ENCODE measurements at places on chromosomes 2 and 18.
A peak's percentile ranks its signal among the peaks of the same experiment; 100 is the strongest.

- no peak for DNase-seq
Observed at GRCh38 chr2:119006441-119006840, 64.4 kb downstream of the MARCO start.

DNA sequence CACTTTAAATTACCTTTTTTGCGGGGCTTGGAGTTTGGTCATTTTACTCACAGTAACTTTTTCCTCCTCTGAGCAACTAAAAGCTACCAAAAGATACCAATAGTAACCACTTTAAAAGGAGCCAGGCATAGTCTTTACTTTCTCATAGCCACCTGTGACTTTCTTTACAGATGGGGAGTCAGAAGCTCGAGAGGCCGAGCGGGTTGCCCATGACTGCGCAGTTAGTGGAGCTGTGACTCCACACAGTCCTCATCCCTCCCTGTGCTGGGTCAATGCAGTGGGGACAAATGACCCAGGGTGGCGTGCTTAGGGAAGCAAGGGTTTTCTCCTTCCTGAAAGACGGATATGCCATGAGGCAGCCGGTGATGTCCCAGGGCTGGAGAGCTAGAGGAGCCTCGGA, 11.9 kb downstream of the LCT start:
- no peak for DNase-seq

GRCh38 chr18:12694032-12694431, 8.5 kb downstream of the CEP76 start:
- no peak for DNase-seq

GRCh38 chr2:132915812-132916549, 246.0 kb upstream of the LYPD1 start:
- DNase-seq: no peak

DNA sequence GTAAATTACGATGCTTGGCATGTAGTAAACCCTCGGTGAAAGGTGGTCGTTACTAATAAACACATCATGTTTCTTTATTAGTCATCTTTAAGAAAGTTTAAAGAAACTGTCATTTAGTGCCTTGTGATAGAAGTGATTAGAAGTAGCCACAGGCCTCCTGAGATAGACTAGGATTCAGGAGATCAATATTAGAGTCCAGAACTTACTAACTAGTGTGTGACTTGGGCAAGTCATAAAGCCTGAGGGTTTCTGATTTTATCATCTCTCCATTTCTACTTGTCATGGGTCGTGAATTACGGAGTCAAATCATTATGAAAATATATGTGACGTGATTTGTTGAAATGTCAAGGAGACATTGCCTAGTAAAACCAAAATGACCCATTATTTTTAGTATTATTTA, 6.7 kb downstream of the RPE start:
- DNase-seq: no peak

DNA sequence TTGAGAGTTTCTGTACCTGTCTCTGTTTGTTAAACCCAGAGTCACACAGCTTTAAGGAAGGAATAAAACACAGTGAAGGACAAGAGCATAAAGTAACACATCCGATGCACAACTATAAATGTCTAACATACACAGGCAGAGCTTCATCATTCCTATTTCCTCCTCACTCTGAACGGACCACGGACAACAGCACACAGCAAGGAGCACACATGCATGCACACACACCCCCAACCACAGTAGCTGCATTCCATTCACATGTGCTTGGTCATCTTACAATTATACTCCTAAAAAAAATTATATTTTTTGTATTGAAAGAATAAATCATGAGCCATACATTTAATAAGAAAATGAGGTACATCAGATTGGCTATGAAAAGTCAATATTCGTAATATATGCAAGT, 58.3 kb downstream of the ID2 start:
- no peak for DNase-seq

DNA sequence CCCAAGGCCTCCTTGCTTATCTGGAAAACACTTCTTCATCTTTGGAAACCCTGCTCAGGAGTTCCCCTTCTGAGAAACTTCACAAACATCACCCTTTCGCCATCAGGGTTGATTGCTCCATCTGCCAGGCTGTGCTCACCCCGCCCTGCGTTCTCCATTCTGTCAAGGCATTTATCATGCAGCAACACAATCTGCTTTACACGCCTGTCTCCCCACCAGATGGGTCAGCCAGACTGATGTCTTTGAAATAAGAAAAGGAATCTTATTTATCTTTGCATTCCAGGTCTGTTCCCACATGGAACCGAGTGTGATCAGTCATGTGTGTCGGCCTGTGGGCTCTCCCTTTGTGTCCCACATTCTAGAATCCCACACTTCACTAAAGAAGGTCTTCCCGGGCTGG, 110.0 kb upstream of the ARL4C start:
- DNase-seq: no peak

GRCh38 chr18:25097057-25097456, 254.9 kb downstream of the ZNF521 start:
- DNase-seq: no peak

DNA sequence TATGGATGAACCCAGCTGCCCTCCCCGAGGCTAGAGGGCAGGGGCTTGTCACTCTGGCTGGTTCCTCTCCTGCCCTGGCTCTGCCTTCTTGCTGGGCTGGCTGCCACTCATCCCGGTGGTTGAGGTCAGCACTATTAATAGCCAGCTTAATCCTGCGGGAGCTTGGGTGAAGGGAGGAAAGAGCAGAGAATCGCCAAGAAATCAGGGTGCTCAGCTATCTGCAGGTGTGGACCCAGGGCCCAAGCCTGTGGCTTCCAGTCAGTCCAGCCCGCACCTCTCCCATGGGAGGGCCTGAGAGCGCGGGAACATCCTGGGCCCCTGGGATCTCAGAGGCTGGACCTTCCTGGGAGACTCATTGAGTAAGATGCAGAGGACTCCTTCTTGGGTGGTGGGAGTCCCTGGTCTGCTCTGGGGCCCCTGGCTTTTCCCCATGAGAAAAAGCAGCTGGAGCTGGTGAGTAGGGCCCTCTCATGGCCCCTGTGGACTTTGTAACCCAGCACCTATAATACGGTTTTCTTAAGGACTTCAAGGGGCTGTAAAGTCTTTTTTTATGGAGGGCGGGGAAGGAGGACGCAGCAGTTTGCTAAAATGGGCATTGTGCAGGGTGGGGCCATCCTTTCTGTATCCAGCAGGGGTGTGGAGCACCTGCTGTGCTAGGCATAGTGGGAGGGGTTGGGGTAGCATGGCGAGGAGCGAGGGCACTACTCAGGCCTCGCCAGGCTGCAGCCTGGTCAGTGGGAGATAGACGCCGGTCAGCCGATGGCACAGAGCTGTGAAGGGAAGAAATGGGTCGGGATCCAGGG, 27.4 kb upstream of the CNNM3 start:
- DNase-seq: peak; percentile 63

- DNase-seq: no peak
Observed at GRCh38 chr2:186917866-186918265, 68.9 kb upstream of the ZSWIM2 start.

- DNase-seq: no peak
Observed at GRCh38 chr18:63477968-63478367, 1.2 kb downstream of the SERPINB5 start.

- no peak for DNase-seq
Observed at GRCh38 chr2:16330012-16330411, 335.6 kb downstream of the CYRIA start.

DNA sequence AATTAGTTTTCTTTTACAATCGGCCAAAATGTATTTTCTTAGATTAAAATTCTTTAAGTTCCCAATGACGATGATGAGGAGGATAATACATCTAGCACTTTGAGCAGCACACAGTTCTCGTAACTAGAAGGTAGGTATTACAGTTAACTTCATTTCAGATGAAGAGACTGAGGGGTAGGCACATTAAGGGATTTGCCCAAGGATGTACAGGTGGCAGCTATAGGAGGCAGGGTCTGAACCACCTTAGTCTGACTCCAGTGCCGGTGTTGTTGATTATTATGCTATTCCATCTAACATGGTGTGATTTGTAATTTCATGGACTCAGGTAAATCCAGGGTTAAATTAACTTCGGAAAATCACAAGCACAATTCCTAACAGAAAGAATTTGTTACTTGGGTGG, 1.1 kb downstream of the CD28 start:
- DNase-seq: no peak

- DNase-seq: no peak
Observed at GRCh38 chr2:144146876-144147275, 373.0 kb downstream of the ZEB2 start.

DNA sequence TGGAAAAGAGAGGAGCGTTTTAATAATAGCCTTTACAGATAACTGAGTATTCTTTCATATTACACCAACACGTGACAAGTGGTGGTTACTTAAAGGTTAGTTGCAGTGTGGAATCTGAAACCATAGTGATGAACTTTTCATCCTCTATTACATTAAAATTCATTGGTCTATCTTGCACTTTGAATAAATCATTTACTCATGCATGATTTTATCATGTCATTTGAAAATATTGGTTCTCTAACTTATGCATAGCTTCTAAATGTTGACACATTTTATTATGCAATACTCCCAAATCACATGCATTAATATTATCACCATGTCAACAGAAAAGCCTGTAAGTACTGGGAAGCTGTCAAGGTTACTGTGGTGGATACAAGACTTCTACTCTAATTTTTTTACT, 1432.2 kb downstream of the LRP1B start:
- no peak for DNase-seq

DNA sequence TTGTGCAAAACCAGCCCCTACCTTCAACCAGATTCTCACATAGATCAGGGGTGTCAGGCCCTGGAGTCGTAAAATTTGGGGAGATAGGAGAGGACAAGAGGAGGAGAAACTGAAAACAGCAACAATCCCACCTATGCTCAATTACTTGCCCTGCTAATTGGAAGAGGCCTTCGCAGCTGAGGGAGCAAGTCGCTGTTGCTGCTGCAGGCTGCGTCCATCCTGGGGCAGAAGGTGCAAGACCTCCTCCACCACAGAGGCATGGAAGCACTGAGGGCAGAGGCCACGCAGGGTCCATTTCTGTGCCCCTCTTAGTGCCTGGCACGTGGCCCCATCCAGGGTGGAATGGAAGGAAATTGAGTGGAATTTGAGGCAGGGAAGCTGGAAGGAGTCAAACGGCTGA, 36.5 kb downstream of the CNGA3 start:
- DNase-seq: no peak

DNA sequence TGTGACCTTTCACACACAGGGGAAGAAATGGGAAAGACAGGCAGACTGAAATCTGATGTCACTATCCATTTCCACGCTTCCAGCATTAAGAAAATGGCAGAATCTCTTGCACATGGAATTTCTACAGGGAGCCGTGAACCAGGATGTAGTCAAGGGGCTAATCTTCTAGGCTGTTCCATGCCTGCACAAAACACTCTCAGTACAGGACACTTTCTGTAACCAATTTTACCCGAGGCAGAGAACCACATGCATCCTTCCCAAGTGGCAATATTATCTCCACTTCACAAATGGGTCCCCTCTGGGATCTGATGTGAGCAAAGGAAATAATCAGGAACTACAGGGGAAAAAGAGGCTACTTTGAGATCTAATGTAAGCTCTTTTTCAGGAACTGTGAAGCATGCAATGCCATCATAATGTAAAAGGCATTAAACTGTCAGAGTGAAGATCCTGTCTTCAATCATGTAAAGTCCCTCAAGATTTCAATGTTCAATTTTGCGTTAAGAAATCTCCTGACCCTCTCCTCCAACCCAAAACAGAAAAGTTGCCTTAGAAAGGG, 236.9 kb downstream of the RBM43 start:
- no peak for DNase-seq

- no peak for DNase-seq
Observed at GRCh38 chr2:42239289-42239661, 70.1 kb downstream of the EML4 start.

GRCh38 chr2:203413796-203414195, 85.6 kb downstream of the ABI2 start:
- DNase-seq: no peak

GRCh38 chr2:186327251-186327868, 158.7 kb upstream of the ZC3H15 start:
- DNase-seq: no peak

GRCh38 chr2:11639503-11639902, 30.5 kb downstream of the NTSR2 start:
- no peak for DNase-seq

DNA sequence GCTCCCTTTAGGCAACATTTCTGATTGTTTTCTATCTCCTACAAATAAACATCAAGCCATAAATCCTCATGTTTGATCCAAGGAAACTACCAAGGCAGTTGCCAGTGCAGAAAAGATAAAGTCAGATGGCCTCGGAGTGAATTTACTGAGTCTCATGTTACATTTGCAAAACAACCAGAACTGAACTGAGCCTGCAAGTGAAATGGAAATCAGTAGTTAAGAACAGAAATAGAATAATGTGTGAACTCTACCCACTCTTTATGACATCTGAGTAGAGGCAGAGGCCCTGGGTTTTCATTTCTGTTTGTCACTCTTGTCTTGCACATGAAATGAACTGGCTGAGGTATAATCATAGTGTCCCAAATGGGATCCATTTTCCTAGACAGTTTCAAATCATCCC, 20.4 kb upstream of the DAPL1 start:
- DNase-seq: no peak

DNA sequence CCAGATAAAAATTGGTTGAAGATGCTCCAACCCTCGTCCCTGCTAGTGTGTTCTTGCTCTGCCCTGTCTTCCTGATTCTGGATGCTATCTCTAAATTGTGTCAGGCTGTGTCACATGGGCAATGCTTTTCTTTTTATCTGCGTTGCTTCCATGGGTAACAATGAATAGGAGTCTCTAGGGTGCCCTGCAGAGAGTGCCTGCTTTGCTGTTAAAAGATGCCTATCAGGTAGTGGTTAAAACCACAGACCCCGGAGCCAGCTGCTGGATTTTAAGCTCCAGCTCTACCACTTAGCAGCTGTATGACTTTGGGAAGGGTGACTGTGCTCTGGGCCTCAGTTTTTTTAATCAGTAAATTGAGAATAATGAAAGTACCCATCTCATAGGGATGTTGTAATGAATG, 340.3 kb downstream of the PLCL1 start:
- no peak for DNase-seq

- no peak for DNase-seq
Observed at GRCh38 chr2:143121079-143121478, 8.1 kb upstream of the ARHGAP15 start.

DNA sequence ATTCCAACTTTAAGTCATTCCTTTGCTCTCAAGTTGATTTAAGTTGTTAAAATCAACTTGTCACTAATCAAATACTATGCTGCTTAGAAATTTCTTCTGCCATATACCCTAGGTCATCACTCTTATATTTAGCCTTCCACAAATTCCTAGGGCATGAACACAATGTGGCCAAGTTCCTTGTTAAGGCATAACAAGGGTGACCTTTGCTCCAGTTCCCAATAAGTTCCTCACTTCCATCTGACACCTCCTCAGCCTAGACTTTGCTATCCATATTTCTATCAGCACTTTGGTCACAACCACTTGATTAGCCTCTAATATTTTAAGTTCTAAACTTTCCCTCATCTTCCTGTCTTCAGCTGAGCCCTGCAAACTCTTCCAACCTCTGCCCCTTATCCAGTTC, 9.9 kb upstream of the TMEM37 start:
- DNase-seq: no peak

- DNase-seq: no peak
Observed at GRCh38 chr2:119691189-119691588, 12.2 kb downstream of the TMEM177 start.

- DNase-seq: peak; percentile 74
Observed at GRCh38 chr2:218876562-218877219, 4.0 kb upstream of the WNT10A start.
